ENCODE measurements at places on chromosomes 5 and 9.

GRCh38 chr5:105619725-105620124, 2051.0 kb downstream of the EFNA5 start:
- no peak for DNase-seq

DNA sequence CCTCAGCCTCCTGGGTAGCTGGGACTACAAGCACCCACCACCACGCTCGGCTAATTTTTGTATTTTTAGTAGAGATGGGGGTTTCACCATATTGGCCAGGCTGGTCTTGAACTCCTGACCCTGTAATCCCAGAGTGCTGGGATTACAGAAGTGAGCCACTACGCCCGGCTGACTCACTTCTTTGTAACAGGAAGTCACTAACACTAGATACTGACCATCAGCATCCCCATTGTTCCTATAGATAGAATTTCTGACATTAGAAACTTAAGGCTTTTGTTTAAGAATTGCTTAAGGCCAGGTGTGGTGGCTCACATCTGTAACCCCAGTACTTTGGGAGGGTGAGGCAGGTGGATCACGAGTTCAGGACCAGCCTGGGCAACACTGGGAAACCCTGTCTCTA, 42.2 kb downstream of the LEAP2 start:
- no peak for DNase-seq

DNA sequence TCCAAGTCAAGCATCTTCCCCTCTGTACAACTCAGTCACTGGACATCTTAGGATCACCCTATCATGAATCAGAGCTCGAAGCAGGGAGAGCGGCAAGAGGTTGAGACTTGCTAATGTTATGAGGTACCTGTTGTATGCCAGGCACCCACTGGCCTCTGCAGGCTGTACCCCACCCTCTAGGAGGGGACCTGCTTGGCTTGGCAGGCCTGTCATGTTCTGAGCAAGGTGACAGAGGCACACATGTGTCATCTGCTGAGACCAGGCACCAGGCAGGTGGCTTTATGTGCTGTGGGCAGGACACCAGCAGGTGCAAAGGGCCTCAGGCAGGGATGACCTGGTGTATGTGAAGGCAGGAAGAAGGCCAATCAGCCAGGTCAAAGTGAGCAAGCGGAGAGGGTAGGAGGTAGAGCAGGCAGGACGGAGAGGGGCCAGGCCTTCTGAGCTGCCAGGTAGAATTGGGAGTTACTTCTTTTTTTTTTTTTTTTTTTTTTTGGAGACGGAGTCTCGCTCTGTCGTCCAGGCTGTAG, 60.3 kb upstream of the RPL26L1 start:
- no peak for DNase-seq

DNA sequence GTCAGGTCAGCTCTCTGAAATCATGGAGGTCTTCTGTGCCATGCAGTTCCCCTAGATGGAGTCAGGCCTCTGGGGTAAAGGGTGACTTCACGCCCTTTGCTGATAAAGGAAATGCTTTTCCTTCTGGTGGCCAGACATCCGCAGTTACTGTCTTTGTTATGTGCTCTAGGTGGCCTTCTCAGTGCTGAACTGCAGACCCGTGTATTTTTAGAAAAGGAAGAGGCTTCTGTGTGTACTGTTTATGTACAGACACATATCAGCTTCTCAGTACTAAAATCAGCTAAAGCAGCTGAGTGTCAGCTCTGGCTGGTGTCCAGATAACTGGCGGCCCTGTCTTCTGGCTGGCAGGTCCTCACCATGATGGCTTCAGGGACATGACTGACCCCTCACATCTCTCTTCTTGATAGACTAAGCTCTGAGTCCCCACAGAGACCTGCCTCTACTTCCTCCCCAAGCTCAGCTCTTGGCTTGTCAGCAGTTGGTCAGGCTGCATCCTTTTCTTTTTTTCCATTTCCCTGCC, 75.3 kb downstream of the ARHGAP26 start:
- no peak for DNase-seq

DNA sequence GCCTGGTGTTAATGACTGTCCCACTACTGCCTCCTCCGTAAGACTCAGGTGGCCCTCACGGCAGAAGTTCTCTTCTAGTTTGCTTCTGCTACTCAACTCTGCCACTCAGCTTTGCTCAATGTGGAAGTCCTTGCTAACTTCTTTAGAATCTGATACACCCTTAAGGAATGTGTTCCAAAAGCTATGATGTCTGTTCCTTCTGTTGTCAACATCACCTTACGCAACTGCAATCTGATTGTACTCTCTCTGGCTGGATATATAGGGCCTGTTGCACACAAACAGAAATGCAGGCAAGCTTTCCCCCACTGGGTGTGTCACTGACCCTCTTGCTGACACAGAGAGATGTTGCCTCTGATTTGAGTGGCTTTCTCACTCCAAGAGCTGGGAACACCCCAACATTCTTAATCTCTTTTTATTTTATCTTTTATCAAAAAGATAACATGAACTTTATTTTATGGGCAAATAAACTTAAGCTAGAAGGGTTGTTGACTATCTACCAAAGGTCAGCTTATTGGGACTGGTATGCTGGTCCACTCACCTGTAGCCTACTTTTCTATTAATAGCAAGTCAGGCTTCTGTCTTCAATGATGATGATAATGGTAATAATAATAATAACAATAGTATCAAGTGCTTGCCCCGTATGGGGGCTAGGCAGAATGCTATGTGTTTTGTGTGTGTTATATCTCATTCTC, 25.2 kb downstream of the TMEM252 start:
- no peak for DNase-seq

DNA sequence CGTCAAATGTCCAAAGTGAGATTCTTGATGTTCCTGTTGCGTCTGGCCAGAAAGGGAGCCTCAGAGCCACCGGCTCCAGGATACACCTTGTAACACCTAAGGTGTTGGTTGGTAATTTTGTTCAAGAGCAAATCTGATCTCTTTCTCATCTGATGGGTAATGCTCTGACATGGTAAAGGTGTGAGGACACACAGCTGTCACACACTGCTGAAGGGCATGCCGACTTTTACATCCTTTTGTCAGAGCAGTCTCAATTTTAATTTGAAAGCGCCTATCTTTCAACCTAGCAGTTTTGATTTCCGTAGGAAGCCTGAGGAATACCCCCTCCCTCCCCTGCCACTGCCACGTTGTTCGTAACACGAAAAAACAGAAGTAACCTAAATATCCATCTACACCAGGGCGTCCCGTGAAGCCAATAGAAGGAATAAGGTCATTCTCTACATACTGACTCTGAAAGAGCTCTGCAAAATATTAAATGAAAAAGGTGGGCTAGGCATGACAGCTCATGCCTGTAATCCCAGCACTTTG, 57.4 kb downstream of the TSTD2 start:
- no peak for DNase-seq

DNA sequence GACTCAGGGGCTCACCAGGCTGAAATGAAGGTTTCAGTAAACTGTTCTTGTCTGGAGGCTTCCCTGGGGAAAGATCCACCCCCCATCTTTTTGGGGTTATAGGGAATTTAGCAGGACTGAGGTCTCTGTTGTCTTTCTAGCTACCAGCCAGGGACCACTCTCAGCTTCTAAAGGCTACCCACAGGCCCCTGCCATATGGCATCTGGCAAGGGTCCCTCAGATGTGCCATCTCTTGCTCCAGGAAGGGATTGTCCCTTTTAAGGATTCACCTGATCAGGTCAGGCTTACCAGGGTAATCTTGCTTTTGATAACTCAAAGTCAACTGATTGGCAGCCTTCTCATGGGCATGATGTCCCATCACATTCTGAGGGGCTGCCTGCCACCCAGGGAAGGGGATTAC, 65.0 kb downstream of the NSUN2 start:
- DNase-seq: no peak

- DNase-seq: no peak
These were observed 225.8 kb downstream of the PAX5 start for GRCh38 chr9:36808251-36808650.

- no peak for DNase-seq
These were observed 88.6 kb upstream of the IFNE start for GRCh38 chr9:21570643-21571275.

GRCh38 chr5:57258943-57259342, 85.1 kb downstream of the GPBP1 start:
- no peak for DNase-seq

GRCh38 chr9:27539479-27540441, 10.1 kb upstream of the MOB3B start:
- no peak for DNase-seq

- no peak for DNase-seq
These were observed 42.0 kb downstream of the WNK2 start for GRCh38 chr9:93225892-93226291.

GRCh38 chr5:107396351-107396690, 274.4 kb downstream of the EFNA5 start:
- DNase-seq: no peak

GRCh38 chr9:12065050-12065449, 628.1 kb upstream of the TYRP1 start:
- no peak for DNase-seq

DNA sequence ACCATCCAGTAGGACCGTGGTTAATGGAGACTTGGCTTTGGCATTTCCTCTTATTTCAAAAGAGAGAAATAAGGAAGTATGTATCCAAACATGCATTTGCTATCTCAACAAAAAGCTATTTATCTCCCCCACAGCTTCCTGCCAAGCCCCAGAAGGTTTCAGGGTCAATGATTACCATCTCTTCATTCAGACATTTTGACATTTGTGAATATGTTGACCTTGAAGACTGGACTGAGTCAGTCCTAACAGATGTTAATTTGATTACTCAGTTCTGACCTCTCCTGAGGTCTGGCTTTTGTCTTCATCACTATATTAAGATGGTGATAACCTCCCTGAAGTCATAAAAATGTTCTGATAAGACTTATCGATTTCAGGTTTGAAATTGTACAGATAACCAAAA, 479.4 kb downstream of the AGTPBP1 start:
- no peak for DNase-seq

DNA sequence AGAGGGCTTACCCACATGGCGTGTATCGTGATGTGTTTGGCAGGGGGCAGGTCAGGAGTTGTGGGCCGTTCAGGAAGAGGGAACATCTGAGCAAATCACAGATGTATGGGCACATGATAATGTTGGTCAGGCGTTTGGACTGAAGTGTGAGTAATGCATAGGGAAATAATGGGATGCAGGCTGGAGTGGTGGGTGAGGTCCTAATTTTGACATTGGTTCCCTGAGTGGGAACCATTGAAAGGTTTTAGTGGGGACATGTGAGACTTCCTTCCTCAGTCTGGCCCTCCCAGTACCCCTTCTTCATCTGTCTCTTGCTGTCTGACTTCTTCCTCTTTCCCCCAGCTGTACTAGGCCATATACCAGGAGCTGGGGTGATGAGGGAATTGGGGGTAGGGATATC, 7.6 kb downstream of the OTULIN start:
- no peak for DNase-seq

- no peak for DNase-seq
These were observed 12.9 kb downstream of the ADRA1B start for GRCh38 chr5:159929176-159929575.

- no peak for DNase-seq
These were observed 11.0 kb upstream of the EXOSC2 start for GRCh38 chr9:130682421-130683121.

DNA sequence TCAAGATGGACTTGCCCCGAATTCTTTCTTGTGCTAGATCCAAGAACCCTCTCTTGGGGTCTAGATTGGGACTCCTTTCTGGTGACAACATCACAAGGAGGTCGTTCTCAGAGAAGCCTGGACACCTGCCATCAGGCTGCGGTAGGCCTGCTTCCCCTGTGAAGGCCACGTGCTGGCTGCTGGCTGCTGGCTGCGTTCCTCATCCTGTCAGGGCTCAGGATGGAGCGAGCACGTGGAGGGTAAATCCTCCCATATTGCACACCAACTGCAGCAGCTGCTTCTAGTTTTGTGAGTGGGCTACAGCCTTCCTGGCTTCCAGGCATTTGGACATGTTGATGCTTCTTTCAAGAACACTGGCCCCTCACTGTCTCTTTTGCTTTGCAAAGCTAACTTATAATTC, 95.6 kb downstream of the HSPA4 start:
- DNase-seq: no peak

GRCh38 chr5:31393126-31393525, 138.8 kb downstream of the DROSHA start:
- no peak for DNase-seq

DNA sequence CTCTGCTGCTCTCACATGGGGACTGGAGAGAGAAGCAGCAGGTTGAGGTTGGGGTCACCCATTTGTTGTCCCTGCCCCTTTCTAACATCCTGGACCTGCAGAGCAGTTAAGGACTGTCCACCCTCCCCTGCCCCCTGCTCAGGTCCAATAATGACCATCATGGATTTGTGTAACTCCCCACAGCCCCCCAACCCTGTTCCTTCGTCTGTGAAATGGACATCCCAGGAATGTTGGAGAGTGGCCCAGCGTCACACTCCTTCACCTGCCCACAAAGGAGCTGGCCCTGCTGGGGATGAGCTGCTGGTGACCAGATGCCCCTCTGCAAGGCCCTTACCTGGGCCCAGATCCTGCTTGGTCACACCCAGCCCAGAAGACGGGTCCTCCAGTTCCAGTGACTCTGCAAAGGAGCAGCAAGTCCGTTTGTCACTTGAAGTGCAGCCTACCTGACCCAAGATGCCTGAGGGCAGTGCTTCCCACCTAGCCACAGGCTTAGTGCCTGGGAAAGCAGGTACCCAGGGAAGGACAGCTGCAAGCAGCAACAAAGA, 10.4 kb downstream of the CD74 start:
- DNase-seq: no peak

- no peak for DNase-seq
These were observed 168.5 kb upstream of the TARS1 start for GRCh38 chr5:33272288-33272687.

- DNase-seq: no peak
These were observed 24.6 kb downstream of the LAMC3 start for GRCh38 chr9:131033269-131034224.

GRCh38 chr5:66306105-66306843, 162.2 kb downstream of the SREK1 start:
- no peak for DNase-seq

DNA sequence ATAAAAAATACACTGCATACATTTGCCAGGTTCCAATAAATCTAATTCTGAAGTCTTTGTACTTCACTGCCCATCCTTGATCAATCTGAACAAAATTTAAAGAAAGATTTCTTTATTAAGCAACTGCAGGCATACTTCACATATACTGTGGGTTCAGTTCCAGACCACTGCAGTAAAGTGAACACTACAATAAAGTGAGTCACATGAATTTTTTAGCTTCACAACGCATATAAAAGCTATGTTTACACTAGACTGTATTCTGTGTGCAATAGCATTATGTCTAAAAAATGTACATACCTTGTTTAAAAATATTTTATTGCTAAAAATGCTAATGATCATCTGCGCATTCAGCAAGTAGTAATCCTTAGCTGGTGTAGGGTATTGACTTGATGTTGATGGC, 52.1 kb downstream of the SSBP2 start:
- DNase-seq: no peak

GRCh38 chr5:110807169-110807568, 68.4 kb downstream of the SLC25A46 start:
- DNase-seq: no peak

- DNase-seq: no peak
These were observed 176.6 kb upstream of the SH3GL2 start for GRCh38 chr9:17402309-17402708.

DNA sequence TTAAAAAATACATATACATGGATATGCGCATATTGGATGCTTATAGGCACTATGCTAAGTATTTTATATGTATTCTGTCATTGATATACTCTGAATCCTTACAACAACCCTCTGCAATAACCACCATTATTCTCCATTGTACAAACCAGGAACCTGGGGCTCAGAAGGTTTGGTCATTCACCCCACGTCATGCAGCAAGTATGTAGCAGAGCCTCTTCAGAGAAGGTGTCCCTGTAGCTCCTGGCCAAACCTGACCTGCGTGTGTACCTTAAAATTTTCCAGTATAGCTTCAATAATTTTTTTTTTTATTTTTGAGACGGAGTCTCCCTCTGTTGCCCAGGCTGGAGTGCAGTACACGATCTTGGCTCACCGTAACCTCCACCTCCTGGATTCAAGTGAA, 51.9 kb downstream of the MFAP3 start:
- DNase-seq: no peak

Measured in activated naive CD4-positive, alpha-beta T cell treated with anti-CD3 and anti-CD28 coated beads, Interleukin-2, amount 50 U/mL, for 72 hours (primary cell).